ENCODE measurements at places on chromosomes 2 and 18. TPM values are rescaled to one million over a fixed set of nuclear protein-coding genes. Genes with fewer than 3 reads are reported as not detected.

Gene CKAP2L
- total RNA-seq = 0.26 TPM

- no peak for DNase-seq
Observed at GRCh38 chr18:34223164-34223892, 1.4 kb downstream of the NOL4 start.

DNA sequence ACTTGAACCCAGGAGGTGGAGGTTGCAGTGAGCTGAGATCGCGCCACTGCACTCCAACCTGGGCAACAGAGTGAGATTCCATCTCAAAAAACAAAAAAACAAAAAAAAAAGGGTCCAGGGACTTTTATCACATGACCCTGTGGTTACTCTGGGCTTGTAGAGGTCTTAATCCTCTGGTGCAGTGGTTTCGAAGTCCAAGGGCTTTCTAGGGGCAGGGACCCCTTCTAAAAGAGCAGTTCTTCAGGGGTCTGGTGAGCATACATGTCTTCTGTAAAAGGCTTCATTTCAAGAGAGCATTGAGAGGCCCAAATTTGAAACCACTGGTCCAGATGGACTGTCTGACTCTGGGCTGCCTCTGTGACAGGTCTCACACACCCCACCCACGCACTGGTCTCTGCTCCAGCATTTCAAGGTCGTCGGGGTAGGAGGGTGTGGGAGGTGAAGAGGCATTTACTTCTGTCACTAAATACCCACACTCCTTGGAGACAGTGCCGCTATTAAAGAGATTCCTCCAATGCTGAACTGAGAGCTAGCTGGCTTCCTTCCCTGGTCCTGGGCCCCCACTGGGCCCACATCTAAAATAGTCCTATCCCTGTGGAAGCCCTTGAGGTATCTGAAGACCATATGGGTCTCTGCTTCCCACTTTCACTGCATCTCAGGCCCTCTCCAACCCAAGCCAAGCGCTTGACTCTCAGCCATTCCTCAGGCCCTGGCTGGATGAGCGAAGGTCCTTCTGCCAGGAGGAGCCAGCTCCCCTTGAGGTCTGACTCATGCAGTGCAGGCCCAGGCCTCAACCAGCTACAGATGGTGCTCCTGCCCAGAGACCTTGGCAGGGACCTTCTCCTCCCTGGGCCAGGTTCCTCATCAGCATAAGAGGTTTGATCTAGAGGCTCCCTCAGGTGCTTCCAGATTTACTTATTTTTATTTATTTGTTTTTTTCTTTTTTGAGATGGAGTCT lies 44.8 kb downstream of the PAX8 start:
- DNase-seq = no peak

DNA sequence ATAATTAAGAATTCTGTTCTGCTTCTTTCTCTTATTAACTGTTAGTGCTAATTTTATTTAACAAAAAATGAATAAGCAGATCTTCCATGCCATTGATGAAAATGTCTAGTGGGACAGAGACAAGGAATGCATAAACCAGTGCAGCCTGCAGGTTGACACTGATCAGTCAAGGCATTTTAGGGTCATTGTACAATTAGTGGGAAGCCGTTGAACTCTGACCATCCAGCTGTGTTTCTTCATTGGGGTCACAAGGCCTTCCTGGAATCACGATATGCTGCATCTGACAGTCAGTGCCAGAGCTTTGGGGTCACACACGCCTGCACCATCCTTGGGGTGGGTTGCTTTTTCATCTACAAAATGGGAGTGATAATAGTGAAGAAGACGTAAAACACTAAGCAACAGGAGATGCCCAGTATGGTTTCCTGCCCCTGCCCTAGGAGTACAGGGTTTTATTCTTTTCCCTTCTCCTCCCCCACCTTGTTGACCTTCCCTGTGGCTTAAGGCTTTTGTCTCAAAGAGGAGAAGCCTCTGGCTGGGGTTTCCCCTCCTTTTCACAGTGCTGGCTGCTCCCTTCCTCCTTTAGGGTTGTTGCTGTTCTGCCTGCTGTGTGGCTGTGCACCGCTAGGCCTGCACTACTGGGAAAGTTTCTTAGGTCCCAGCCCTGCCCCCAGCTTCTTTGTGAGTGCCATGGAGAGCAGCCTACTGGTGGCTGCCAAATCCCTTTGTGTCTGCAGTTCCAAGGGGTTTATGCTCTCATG lies 245.6 kb downstream of the TPGS2 start:
- no peak for DNase-seq

DNA sequence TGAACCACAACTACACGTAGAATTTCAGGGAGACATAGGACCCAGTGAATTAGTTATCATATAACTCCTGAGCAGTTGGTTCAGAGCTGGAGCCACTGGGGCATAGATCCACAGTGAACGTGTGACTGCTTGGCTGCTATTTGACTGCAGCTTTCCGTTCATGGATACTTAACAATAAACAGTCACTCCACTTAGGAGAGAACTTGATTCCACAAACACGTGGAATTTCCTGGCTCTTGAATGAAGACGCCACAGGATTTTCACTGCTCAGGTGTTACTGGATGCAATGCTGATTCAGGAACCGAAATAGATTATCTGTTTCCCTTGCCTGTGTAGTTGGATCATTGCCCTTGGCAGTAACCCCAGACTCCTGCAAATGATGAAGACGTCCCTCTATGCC lies 679.1 kb upstream of the ZEB2 start:
- DNase-seq = no peak

- DNase-seq = no peak
Observed at GRCh38 chr2:10592652-10593051, 97.1 kb downstream of the NOL10 start.

GRCh38 chr2:42385225-42385624 lies 24.2 kb upstream of the COX7A2L start:
- no peak for DNase-seq
